ENCODE measurements at places on chromosomes 1 and 21. TPM values are rescaled to one million over a fixed set of nuclear protein-coding genes. Genes with fewer than 3 reads are reported as not detected.

GJB5 gene
- total RNA-seq, result not detected

PHACTR4 gene
- 10.9 TPM for total RNA-seq

C1orf35 gene
- 23.8 TPM for total RNA-seq

SLC19A2 gene
- 20.3 TPM for total RNA-seq

TRIM45 gene
- total RNA-seq, result 2.9 TPM

CNIH3 gene
- 0.12 TPM for total RNA-seq

CFAP107 gene
- total RNA-seq, result not detected

PRAMEF33 gene
- not detected for total RNA-seq

CYP4B1 gene
- not detected for total RNA-seq

TTC13 gene
- total RNA-seq, result 24.1 TPM

LCE7A gene
- total RNA-seq, result not detected
